WTC11 (cell line): ENCODE measurements at places on chromosomes 7 and 10. TPM values are rescaled to one million over a fixed set of nuclear protein-coding genes. Genes with fewer than 3 reads are reported as not detected.

Gene CHAT
- total RNA-seq = not detected in 3 replicates

Gene ZNF365
- total RNA-seq = 0.39 to 0.62 TPM (median 0.59 TPM) in 3 replicates

Gene SH2D4B
- 0.04 to 0.09 TPM in 2 of 3 replicates, not detected in the other for total RNA-seq

Gene NANOS1
- total RNA-seq = 2.9 to 4.3 TPM (median 2.9 TPM) in 3 replicates

Gene TMEM273
- 0.09 to 0.39 TPM (median 0.27 TPM) in 3 replicates for total RNA-seq

GRCh38 chr7:150953061-150953997 lies 24.8 kb downstream of the KCNH2 start:
- H3K27me3 ChIP-seq = peaks cover 5% of the 10 kb centered on the region
- no peak overlapping the region for H3K27ac ChIP-seq
- peaks cover 26% of the 10 kb centered on the region for H3K4me1 ChIP-seq
- peaks cover 4% of the 10 kb centered on the region; the same call in 1 of the 2 replicates for H3K36me3 ChIP-seq

DNA sequence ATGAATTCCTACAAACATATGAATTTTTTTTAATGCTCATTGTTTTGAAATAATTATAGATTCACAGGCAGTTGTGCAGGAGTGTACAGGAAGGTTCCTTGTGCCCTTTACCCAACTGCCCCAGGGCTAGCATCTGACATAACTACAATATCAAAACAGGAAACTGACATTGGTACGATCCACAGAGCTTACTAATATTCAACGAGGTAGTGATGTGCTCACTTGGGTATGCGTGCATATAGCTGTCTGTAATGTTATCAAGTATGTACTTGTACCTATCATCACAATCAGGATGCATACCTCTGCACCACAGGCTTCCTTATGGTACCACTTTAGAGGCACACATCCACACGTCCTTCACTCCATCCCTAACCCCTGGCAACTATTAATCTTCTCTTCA lies 68.3 kb downstream of the BMS1 start:
- no peak overlapping the region for H3K27ac ChIP-seq
- no peaks in the 10 kb centered on the region for H3K36me3 ChIP-seq
- no peaks in the 10 kb centered on the region for H3K4me1 ChIP-seq
- no peak overlapping the region for H3K4me3 ChIP-seq
- DNase-seq = no peak
- H3K27me3 ChIP-seq = no peaks in the 10 kb centered on the region; the same call in 1 of the 2 replicates

- H3K4me1 ChIP-seq = no peaks in the 10 kb centered on the region
- peak overlapping the region; percentile 66; the same call in 1 of the 2 replicates for H3K27ac ChIP-seq
- H3K4me3 ChIP-seq = no peak overlapping the region
- H3K27me3 ChIP-seq = no peaks in the 10 kb centered on the region
- peaks cover 2% of the 10 kb centered on the region; the same call in 1 of the 2 replicates for H3K36me3 ChIP-seq
Measured at GRCh38 chr7:4226524-4226882, 455.6 kb upstream of the FOXK1 start.

GRCh38 chr10:96395931-96396877 lies 37.4 kb upstream of the OPALIN start:
- peak overlapping the region; percentile 62 for H3K4me3 ChIP-seq
- no peaks in the 10 kb centered on the region; the same call in 1 of the 2 replicates for H3K36me3 ChIP-seq
- no peak overlapping the region for H3K27ac ChIP-seq
- peaks cover 24% of the 10 kb centered on the region for H3K4me1 ChIP-seq
- DNase-seq = peak; percentile 77

DNA sequence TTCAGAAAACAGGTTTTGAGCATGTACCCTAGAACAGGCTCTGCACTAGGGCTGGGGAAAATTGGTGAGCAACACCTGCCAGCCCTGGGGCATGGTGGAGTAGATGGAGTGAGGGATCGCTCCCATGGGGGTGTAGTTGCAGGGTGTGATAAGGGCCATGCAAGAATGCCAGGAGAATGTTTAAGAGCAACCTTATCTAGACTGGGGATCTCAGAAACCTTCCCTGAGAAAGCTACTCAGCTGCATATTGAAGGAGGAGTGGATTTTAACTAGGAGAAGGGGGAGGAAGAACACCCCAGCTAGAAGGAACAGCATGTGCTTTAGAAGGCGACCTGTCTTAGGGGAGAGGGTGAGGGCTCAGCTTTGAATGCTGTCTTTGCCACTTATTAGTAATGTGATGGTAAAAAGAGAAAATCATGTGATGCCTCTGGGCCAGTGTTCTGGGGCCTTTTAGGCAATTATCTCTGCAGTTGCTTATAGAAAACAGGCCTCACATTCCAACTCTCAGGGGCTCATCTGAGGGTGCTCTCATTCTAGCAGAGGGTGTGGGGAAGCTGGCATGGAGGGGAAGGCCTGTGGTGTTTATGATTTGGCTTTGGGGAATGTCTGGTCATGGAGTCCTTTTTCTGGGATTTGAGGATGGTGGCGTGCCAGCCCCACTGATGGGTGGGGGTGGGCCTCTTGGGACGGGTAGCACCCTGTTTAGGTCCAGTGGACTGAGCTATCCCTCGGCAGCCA lies 225.4 kb downstream of the BMPER start:
- DNase-seq = no peak
- H3K4me1 ChIP-seq = no peaks in the 10 kb centered on the region
- no peaks in the 10 kb centered on the region for H3K27me3 ChIP-seq
- H3K36me3 ChIP-seq = peaks cover 4% of the 10 kb centered on the region; the same call in 1 of the 2 replicates
- H3K4me3 ChIP-seq = no peak overlapping the region
- H3K27ac ChIP-seq = no peak overlapping the region

DNA sequence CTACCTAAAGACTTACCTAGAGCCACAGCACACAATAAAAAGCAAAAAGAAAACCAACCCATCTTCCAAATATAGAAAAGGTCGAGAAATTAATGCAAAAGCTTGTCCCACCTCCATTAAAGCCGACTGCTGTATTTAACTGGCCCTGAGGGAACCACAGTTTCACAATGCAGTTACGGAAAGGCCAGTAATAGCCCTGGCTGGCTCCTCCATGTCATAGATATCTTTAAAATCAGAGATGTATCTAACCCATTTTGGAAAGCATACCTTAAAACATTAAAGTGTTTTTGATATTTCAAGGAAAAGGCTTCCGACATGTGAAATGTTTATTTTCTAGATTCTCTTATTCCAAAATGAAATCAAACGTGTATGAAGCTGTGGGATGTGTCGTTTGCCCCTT lies 23.0 kb downstream of the HDAC9 start:
- no peak overlapping the region for H3K27ac ChIP-seq
- no peak for DNase-seq
- no peaks in the 10 kb centered on the region for H3K27me3 ChIP-seq
- H3K4me1 ChIP-seq = peaks cover 21% of the 10 kb centered on the region
- H3K36me3 ChIP-seq = no peaks in the 10 kb centered on the region

- no peak for DNase-seq
- H3K27ac ChIP-seq = no peak overlapping the region
- H3K36me3 ChIP-seq = no peaks in the 10 kb centered on the region
- no peak overlapping the region for H3K4me3 ChIP-seq
- H3K27me3 ChIP-seq = no peaks in the 10 kb centered on the region
- peaks cover 37% of the 10 kb centered on the region for H3K4me1 ChIP-seq
Measured at GRCh38 chr10:72252972-72253371, 20.8 kb upstream of the DDIT4 start.

- peak overlapping the region; percentile 98 for H3K27ac ChIP-seq
- peaks cover 17% of the 10 kb centered on the region for H3K4me1 ChIP-seq
- H3K4me3 ChIP-seq = peak overlapping the region; percentile 50
- no peaks in the 10 kb centered on the region; the same call in 1 of the 2 replicates for H3K27me3 ChIP-seq
Measured at GRCh38 chr10:19488592-19489280, 327.5 kb upstream of the PLXDC2 start.

DNA sequence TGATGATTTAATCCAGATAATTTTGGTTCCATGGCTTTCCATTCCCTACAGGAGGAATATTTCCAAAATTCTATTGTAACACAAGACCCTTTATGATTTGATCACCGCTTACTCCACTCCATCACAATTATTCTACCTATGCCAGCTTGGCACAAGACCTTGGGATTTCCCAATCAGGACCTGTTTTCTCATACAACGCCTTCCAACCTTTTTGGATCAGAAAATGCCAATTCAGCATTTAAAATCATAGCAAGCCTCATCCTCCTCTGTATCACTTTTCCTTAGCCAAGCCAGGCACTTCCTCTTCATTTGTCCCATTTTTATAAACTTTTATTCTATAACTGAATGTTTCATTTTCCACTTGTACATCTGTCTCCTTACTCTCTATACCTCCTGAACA lies 100.9 kb downstream of the JMJD1C start:
- H3K4me1 ChIP-seq = peaks cover 14% of the 10 kb centered on the region
- no peaks in the 10 kb centered on the region for H3K36me3 ChIP-seq
- DNase-seq = no peak
- H3K4me3 ChIP-seq = no peak overlapping the region
- no peak overlapping the region for H3K27ac ChIP-seq
- H3K27me3 ChIP-seq = no peaks in the 10 kb centered on the region

GRCh38 chr7:41948503-41948902 lies 245.6 kb upstream of the INHBA start:
- no peak for DNase-seq
- H3K27me3 ChIP-seq = no peaks in the 10 kb centered on the region
- H3K4me3 ChIP-seq = no peak overlapping the region
- no peaks in the 10 kb centered on the region for H3K36me3 ChIP-seq
- no peak overlapping the region for H3K27ac ChIP-seq
